Kidney tubule cell (primary cell): ENCODE measurements at places on chromosomes 7 and 10.

DNA sequence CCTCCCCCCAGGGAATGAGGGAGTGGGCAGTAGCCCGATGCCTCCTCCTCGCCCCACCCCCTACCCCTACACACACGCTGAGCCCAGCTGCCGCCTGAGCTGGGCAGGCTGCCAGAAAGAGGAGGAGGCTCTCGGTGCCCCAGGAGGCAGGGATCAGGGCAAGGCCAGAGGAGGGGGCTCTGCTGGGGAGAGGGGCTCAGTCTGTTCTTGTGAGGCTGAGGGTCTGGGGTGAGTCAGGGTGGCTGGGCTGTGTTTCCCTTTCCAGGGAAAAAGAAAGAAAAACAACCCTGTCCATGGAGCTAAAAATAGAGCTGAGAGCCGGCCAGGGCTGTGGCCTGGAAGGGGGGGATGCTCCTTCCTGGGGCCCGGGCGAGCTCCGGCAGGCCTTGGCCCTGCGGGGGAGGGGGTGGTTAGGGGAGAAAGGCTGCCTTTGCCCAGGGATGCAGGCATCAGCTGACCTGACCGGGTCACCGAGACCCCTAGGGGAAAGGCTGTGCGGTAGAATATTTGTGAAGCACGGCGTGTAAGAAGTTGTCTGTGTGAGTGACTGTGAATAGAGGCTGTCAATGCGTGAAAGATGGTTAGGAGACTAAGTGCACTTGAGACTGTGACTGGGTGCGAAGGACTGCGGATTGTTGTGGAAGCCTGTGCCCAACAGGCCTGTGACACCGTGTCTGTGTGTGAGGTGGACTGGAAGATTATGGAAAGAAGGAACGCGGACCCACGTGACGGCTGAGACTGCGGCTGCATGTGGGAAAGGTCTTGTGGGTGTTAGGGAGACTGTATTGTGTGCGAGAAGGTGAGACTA is 1.2 kb upstream of the LZTS2 start:
- DNase-seq, result peak; percentile 83

DNA sequence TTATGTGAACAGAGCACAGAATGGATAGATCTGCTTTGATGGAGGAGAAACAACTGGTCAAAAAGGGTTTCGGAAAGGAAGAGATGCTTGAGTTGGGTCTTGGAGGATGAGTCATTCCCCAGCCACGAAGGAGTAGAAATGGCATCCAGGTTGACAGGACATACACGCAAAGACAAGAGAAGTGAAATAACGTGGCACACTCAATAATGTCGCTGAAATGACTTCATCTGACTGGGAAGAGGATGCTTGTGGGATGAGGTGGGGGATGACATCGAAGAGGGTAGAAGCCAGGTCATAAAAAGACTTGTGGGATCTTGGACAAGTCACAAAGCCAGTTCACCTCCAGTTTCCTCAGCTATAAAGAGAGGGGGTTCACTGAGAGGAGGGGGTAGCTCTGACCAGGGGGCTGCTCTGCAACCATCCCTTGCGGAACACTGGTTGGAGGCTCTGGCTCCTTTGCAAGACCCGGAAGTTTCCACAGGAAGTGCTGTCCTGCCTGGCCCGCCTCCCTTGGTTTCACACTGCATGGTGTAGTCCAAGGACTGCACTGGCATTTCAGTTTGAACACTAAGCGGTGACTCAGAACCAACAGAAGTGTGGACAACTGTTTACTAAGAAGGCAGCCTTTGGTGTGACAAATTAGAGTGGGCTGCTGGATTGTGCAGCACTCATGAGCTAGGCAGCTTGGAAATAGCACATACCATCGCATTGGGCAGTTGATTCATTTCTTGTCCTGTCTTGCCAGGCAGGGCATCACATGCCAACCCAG is 189.9 kb upstream of the ADO start:
- peak; percentile 80 for DNase-seq

- DNase-seq, result no peak
These were observed 4.9 kb downstream of the PKD2L1 start for GRCh38 chr10:100325158-100325557.

DNA sequence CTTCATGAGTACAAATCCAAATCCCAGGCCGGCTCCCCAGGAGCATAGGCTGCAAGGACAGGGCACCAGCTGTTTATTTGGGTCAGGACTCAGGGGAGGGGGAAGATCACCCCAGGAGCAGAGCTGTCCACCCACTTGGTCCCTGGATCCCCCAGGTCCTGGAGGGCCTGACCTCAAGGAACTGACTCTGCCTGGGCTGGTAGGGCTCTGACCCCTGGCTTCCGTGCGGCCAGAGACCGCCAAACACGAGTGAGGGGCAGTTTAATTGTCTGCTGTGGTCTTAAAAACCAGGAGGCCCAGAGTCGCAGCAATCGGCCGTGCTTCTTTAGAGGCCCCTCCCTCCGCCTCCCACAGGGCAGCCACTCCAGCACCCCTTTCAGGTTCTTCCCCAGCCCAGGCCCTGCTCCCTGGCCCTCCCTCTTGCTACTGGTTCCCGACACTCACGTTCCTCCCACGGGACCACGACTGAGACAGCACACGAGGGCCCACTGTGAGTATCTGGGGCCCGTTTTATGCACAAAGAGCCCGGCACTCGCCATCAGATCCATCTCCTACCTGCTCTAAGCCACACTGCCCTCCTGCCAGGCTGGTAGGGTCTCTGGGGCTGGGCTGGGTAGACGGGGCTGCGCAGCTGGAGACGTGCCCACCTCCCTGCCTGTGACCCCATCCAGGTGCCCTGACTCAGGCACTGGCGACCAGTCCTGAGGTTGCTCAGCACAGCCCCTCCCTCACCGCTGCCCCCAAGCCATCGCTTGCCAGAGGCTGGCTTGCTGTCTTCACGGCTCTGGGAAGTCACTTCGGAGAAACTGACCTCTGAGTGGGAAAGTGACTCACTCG is 30.0 kb upstream of the CFAP46 start:
- no peak for DNase-seq

- no peak for DNase-seq
These were observed 97.8 kb downstream of the GALNT17 start for GRCh38 chr7:71229699-71230098.
